ENCODE measurements at places on chromosomes 2 and 18.

DNA sequence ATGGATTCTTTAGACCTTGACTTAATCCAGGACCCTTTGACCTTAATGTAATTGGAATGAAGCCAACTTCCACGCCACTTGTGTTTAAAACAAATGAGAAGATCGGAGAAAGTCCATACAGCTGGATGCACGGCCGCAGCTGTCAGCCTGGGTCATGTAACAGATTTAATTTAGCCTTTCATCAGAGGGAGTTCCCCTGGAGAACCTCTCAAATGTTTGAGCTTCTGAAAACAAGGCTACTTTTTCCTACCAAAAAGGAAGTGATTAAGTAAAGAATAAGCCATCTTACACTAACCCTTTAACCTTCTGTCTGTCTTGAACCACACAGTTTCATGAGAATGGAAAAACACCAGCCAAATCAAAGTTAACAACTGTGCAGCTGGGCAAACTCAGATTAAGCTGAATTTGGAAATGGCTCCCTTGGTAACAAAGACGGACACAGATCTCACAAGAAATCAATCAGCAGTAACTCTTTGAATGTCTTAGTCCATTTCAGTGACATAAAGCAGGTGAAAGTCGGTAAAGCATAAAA, 103.6 kb downstream of the DOCK10 start:
- peak; percentile 5 for DNase-seq

GRCh38 chr18:50632895-50633515, 73.1 kb downstream of the MAPK4 start:
- no peak for DNase-seq

DNA sequence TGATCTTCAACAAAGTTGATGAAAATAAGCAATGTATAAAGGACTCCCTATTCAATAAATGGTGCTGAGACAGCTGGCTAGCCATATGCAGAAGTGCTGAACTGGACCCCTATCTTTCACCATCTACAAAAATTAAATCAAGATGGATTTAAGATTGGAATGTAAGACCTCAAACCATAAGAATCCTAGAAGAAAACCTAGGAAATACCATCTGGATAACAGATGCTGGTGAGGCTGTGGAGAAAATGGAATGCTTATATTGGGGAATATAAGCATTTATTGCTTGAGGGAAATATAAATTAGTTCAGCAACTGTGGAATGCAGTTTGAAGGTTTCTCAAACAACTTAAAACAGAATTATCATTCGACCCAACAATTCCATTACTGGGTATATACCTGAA, 89.6 kb downstream of the GCA start:
- DNase-seq = no peak

DNA sequence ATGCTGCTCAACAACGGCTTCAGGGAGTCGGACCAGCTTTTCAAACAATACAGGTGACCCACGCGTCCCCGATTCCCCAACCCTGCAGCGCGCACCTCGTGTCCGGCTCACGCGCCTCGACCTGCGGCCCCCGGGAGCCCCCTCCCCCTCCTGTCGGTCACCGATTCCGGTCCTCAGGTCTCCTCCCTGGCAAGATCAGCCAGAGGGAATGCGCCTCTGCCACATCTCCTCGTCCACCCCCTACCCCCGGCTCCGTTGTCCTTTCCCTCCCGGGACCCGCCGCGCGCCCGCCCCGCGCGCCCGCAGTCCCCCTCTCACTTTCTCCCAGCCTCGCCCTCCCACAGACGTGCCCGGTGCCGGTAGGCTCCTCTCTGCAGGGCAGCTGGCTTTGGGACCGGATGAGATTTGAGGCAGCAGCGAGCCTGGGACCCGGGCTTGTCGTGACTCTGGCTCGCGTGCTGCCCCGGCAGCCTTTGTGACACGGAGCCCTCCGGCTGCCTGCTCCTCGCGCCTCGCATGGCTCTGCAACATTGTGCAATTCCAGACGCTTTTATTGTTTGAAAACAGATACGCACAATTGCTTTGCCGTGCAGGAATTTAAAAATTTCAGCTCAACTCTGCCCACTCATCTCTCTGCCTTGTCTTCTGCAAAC, 558 bp downstream of the TTC39C start:
- DNase-seq = no peak

DNA sequence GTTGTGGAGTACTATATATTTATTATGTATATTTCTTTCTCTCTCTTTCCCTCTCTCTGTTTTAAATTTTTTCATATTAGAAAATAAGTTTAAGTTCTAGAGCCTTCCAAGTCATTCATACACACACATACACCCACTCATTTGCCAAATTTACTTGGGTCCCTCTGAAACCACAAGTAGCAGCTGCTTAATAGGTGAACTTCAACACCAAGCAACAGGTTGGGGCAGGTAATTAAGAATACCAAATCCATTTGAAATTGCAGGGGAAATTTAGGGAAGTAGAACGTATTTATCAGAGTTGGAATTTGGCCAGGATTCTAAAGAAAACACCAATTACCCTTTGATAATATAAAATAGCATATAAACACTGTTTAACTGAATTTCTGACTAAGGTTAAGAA, 75.0 kb upstream of the RBBP8 start:
- DNase-seq = no peak

GRCh38 chr2:28993206-28993960, 12.3 kb downstream of the TOGARAM2 start:
- DNase-seq = peak; percentile 35

DNA sequence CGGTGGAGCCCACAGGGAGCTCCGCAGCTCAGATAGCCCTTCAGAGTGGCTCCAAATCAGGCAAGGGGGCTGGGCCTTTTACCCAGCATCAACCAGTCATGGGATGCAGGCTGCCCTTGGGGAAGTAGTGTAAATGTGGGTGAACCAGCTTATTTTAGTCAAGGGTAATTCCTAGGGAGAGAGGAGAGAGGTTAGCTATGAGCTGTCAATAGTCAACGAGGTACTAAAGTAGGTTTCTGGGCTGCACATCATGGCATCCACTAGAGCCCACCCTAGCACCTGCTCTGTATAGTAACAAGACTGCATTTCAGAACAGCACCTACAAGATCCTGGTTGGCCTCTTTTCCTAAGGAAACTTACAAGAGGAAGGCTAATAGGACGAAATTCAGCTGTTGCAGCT, 9.5 kb upstream of the MCM6 start:
- no peak for DNase-seq

GRCh38 chr18:4040391-4041092, 414.6 kb downstream of the DLGAP1 start:
- no peak for DNase-seq

- no peak for DNase-seq
Observed at GRCh38 chr18:23352042-23352441, 101.0 kb upstream of the RIOK3 start.

DNA sequence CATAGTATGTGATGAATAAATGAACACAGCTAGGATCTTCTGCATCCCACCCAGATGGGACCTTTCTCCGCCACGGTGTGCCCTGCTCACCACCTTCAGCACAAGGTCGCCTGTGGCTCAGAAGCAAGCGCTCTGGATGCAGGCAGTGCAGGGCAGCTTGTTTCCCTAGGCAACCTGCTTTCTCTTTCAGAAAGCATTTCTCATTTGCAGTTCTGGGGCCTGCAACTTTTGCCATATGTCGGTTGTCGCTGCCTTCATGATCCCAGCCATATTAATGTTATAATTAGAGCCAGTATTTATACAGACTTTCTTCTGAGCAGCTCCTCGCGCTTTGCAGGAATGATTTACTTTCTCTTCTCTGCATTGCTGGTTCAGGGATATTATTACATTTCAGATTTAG, 692.8 kb downstream of the RNF144A start:
- no peak for DNase-seq

DNA sequence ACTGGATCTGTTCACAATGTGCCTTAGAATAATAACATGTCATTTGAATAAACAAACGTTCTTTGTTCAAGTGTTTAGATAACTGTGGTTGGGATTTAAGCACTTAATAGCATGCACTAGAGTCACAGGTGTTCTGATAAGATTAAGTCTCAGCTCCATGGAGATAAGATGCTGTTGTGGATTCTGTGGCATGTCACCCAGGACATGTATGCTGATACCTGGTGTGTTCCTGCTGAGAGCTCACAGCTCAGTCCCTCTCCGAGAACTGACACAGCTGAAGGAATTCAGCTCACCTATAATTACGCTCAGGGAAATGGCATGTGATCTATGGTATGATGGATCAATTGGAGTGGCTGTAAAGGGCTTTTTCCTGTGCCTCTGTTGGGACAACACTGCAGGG, 75.4 kb upstream of the ST6GAL2 start:
- DNase-seq = no peak

DNA sequence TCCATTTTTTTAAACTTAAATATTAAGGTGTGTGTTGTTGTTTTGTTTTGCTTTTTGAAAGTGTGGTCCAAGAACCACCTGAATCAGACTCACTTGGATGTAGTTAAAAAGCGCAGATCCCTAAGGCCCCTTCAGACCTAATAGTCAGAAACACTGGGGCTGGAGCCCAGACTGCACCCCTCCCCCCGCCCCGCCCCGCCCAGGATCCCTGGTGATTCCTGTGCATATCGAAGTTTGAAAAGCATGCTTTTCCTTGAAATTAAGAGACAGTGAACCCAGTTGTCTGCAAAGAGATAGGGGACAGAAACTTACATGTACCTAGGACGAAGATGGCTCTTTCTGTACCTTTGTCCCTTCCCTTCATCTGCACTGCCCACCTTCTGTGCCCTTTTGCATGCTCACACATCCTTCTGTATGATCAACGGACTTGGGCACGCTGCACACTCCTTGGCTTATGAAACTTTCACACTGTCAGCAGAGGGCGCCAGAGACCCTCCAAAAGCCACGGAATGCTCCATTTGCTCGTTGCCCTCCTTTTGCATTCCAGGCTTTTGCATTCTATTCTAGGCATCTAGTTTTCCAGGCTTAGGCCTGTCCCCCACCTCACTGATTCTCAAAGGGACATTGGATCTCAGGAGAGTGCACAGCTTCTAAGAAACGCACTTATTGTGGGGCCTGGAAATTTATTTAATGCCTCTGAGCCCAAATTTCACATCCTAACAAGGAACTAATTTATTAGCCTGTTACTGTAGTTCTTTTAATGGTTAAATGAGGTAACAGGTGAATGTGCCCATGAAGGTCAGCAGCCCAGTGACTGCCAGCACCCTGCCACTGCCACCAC, 32.8 kb upstream of the SLC14A1 start:
- peak; percentile 29 for DNase-seq

DNA sequence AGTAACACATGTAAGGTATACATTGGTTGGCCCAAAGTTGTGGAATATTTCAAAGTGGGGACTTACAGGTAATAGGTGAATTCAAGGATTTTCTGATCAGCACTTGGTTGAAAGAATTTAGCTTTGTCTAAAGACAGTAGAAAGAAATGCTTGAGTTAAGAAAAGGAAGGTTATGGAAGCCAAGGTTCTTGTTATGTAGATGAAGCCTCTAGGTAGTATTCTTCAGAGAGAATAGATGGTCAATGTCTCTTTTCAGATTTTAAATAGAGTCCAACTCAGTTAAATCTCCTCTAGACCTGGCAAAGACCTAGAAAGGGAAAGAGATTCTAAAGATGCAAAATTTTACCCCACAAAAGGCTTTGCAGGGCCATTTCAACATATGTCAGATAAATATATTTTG, 157.4 kb downstream of the ANKRD30B start:
- DNase-seq = no peak

DNA sequence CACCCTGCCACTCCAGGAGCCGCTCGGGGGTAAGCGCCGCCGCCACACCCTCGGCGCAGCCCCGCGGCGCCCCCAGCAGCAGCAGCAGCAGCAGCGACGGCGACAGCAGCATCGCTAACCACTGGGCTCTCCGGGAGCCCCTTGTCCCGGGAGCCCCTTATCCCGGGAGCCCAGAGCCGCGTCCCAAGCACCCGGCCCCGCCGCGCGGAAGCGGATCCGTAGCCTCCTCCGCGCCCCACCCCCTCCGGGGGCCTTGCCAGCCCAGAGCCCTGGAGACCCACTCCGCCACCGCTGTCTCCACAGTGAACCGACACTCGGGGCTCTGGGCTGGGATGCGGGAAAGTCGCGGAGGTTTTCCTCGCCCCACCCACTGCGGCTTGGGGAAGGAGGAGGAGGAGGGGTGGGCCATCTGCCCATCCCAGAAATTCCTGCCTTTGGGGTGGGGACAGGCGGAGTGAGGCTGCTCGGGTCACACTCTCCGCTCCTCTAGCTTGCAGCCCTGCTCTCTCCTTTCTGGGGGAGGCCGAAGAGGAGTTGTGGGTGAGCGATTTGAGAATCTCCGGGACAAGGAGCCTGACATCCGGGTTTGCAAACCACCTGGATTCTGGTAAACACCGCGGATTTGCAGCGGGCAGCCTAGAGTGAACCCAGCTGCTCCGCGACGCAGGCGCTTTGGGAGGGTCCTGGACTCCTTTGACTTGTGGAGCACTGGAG, at the start of gene PLA2R1:
Gene PLA2R1 (minus strand): TSS at position 324 of the 714 bp plus-strand sequence. CDS start 212 bp downstream, at position 112.
- DNase-seq = no peak

- no peak for DNase-seq
Observed at GRCh38 chr2:186042207-186043028, 303.8 kb downstream of the FSIP2 start.

DNA sequence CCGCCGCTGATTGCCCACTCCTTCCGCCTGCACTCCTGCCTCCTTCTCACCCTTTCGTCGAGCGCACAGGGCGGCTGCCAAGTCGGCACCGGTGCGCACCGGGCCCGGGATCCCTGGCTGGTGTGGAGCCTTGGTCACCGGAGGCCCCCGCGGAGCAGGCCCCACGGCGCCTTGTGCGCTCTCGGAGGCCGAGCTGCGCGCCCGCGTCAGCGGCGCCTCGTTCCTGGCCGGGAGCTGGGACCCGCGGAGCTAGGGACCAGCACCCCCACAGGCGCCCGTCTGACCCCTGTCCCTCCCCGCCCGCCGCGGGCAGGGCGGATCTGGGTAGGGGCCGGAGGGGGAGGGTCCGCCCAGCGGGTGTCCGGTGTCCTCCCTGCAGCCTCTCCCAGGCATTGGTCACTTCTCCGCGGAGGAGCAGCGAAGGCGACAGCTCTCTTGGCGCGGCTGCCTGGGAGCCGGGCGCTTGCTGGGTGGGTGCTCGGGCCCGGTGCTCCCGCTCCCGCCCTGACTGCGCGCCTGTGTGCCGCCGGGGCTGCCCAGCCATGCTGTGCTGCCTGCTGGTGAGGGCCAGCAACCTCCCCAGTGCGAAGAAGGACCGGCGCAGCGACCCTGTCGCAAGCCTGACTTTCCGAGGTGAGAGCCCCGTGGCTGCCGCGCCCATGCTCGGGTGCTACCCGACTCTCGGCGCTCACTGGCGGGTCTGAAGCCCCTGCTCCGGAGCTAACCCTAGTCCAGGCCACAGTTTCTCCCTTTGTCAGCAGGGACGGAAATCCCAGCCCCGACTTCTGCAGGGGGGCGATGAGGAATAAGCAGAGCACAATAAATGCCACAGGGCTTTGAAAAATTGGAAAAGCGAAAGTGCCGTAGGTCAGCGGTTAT, 13.2 kb downstream of the DYSF start:
- no peak for DNase-seq

- DNase-seq = no peak
Observed at GRCh38 chr2:134892282-134893035, 26.2 kb upstream of the CCNT2 start.
